T-helper 22 cell (primary cell): ENCODE measurements at places on chromosomes 3 and 15.
A peak's percentile ranks its signal among the peaks of the same experiment; 100 is the strongest.

DNA sequence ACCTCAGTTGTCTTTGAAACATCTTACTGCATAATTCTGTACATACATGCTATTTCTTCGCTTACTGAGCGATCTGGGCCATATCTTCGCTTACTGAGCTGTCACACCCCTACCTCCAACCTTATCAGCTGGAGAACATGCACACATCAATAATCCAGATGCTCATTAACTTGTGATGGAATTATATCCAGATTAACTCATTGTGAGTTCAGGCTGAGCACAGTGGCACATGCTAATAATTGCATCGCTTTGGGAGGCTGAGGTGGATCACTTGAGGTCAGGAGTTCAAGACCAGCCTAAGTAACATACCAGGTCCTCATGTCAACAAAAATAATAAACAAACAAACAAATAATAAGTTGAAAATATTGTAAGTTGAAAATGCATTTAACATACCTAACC, 19.3 kb upstream of the ANXA2 start:
- DNase-seq = no peak

- DNase-seq = no peak
Observed at GRCh38 chr3:15654127-15654526, 52.6 kb downstream of the BTD start.

DNA sequence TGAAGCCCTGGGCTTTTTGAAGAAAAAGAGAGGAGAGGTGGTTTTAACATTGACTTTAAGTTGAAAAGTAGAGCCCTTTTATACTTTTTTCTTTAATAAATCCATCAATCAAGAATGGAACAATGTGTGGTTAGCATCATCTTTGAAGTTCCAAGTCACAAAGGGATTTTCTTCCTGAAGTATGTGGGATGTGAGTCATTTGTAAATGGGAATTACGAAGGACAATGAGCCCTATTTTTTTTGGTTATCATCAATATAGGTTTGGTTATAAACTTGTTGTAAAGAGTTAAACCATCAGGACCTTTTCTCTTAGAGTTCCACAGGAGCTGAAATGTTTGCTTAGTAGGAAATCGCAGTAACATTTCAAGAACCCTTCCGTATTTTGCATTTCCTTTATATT, 38.3 kb downstream of the PIK3CA start:
- DNase-seq = no peak

DNA sequence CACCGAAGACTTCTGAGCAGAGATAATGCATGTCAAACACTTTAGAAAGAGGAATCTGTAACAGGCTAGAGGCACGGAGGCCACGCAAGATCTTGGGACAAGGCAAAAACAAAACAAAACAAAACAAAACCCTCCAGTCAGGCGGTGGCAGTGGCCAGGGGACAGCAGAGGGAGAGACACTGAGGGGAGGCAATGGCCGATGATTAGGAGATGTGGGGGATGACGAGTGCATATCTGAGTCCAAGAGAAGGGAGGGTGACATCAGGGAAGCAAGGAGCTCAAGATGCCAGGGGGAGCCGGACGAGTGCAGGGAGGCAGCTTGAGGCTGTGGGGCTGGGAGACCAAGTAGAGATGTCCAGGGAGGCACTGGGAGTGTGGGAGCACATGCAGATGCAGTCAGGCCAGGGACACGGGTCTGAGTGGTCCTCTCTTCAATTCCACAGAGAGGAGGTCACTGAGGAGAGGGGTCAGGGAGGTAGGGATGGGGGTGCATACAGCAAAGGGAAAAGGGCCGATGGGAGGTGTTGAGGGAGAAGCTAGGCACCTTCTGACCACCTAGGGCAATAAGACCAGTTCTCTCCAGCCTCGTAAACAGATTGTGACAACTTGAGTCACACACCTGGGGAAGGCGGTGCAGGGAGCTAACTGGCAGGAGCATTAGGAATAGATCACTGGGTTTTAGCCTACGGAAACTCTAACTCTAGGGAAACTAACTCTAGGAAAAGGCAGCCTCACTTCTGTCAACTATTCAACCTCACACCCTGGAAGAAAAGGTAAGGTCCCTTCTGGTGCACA, 29.6 kb downstream of the SLCO2A1 start:
- no peak for DNase-seq

GRCh38 chr3:186254676-186255650, 107.1 kb downstream of the DGKG start:
- no peak for DNase-seq

DNA sequence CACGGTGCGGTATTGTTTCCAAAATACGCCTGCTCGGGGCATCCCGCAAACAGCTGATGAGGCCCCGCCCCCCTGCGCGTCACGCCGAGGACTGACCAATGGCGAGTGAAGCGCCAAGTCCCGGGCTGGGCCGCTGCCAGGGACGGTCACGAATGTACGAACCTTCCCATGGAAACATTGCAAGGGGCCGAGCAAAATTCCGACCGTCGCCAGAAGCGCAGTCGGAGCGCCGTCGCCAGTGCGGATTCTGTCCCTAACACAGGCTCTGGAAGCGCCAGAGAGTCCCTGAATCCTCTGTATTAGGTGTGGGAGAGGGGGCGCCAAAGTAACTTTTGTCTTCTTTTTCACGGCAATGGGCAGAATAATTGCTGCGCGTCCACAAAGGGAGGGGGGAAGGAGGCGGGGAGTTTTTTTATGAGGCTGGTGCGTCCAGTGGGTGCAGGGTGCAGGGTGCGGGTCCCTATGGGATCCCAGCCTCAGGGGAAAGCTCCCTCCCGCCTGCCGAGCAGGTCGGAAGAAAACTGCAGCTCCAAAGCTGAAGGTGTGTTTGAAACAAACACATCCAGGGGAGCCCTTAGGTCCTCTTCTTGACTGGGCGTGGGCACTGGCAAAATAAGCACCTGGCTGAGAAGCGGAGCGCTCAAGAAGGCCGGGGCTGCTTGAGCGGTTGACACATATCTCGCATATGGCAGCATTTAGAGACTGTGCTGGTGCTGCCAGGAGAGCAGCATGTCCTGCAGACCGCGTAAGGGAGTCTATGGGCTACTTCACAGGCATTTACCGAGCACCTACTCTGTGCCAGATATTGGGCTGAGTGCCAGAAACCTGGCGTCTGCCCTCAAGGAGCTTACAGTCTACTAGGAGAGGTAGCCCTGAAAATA, at the start of gene BMF:
Gene BMF (minus strand): TSS at position 25 of the 881 bp plus-strand sequence. CDS start 2,793 bp downstream, outside the sequence.
- peak; percentile 93 for DNase-seq

DNA sequence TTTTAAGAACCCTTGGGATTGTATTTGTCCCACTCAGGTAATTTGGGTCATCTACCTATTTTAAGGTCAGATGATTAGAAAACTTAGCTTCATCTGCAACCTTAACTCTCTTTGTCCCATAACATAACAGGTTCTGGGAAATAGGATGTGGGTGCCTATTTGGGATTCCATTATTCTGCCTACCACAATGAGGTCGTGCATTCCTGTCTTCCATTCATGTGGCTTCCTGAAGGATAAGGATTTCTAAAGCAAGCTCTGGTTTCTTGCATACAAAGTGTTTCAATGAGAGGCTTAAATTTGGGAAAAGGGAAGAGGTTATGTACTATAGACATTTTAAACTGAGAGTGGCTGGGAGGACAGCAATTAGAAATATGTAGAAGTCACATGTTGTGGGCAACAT, 190.3 kb downstream of the MCTP2 start:
- DNase-seq = no peak

- DNase-seq = no peak
Observed at GRCh38 chr15:40633178-40633577, 39.1 kb downstream of the KNL1 start.

DNA sequence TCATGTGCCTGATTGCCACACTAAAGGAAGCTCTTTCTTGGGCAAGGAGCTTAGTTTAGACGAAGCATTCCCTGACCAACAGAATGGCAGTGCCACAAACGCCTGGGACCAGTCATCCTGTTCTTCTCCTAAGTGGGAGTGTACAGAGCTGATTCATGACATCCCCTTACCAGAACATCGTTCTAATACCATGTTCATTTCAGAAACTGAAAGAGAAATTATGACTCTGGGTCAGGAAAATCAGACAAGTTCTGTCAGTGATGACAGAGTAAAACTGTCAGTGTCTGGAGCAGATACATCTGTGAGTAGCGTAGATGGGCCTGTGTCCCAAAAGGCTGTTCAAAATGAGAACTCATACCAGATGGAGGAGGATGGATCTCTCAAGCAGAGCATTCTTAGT, 18.4 kb downstream of the SENP5 start:
- no peak for DNase-seq

DNA sequence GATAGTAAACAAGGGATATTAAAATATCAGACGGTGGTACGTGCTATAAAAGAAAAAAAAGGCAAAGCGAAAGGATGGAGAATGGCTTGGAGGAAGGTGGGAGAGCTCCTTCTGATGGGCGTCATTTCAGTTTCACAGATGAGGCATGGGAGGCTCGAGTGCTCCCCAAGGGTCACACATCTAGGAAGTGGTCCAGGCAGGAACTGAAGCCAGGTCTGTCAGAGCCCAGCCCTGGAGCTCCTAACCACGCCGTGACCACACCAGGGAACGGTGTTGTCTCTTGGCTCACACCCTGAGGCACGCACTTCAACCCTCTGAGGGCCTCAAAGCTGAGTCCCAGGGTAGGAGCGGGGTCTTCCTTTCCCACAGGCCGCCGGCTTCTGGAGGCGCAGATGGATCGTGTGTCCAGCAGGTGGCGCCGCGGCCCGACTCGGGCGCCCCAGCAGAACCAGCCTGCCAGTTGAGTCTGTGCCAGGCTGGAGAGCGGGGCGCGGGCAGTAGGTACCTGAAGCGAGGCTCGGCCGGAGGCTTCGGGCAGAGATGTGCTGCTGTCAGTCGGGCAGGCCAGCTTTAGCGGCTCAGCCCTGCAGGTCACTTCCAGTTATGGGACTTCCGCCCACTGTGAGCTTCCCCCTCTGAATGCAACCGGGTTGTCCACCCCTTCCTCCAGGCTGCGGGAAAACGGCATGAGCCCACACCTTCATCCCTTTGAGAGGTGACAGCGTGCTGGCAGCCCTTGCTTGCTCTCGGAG, 68.1 kb downstream of the SLC6A1 start:
- DNase-seq = no peak

- no peak for DNase-seq
Observed at GRCh38 chr3:105906345-105906744, 37.5 kb upstream of the CBLB start.
